GM12878 (cell line): ENCODE measurements at places on chromosomes 11 and 22. TPM values are rescaled to one million over a fixed set of nuclear protein-coding genes. Genes with fewer than 3 reads are reported as not detected.

Gene BACE1
- 0.29 and 0.62 TPM in 2 replicates for total RNA-seq

Gene ISX
- 0.21 and 0.45 TPM in 2 replicates for total RNA-seq

Gene OPCML
- not detected in 2 replicates for total RNA-seq

Gene MB
- 0.41 TPM in 1 of 2 replicates, not detected in the other for total RNA-seq

Gene RAB36
- total RNA-seq: 1.0 and 1.3 TPM in 2 replicates

Gene SERPIND1
- 0.11 and 0.38 TPM in 2 replicates for total RNA-seq

Gene CARD18
- total RNA-seq: not detected in 2 replicates

Gene PPFIBP2
- 45.2 and 52.5 TPM in 2 replicates for total RNA-seq

Gene MRGPRE
- total RNA-seq: not detected in 2 replicates

Gene FAT3
- 0.13 TPM in 1 of 2 replicates, not detected in the other for total RNA-seq

Gene TYR
- total RNA-seq: not detected in 2 replicates

Gene THOC5
- 40.9 and 44.9 TPM in 2 replicates for total RNA-seq

Gene HOATZ
- not detected in 2 replicates for total RNA-seq

Gene BRSK2
- 0.13 and 0.24 TPM in 2 replicates for total RNA-seq

Gene RHOG
- 128 and 137 TPM in 2 replicates for total RNA-seq

Gene C11orf16
- not detected in 2 replicates for total RNA-seq

Gene ETS1
- total RNA-seq: 106 and 112 TPM in 2 replicates

Gene OR52N4
- total RNA-seq: 0.37 and 0.41 TPM in 2 replicates

Gene TBC1D22A
- total RNA-seq: 44.7 and 45.5 TPM in 2 replicates

Gene BTG4
- total RNA-seq: not detected in 2 replicates

Gene BTBD18
- total RNA-seq: not detected in 2 replicates

Gene FOLR1
- total RNA-seq: not detected in 2 replicates

Gene MEI1
- 31.0 and 33.1 TPM in 2 replicates for total RNA-seq

Gene MUC6
- 0.03 and 0.19 TPM in 2 replicates for total RNA-seq

Gene SLC5A12
- not detected in 2 replicates for total RNA-seq

Gene NOX4
- not detected in 2 replicates for total RNA-seq

Gene OR8G1
- not detected in 2 replicates for total RNA-seq

Gene CDC42BPG
- total RNA-seq: 0.36 and 0.45 TPM in 2 replicates

Gene SCN4B
- total RNA-seq: 0.08 TPM in 1 of 2 replicates, not detected in the other

Gene SNX32
- total RNA-seq: 0.16 and 0.41 TPM in 2 replicates

Gene IL10RA
- 10.8 and 11.8 TPM in 2 replicates for total RNA-seq

Gene RASD2
- total RNA-seq: not detected in 2 replicates

Gene GGTLC2
- not detected in 2 replicates for total RNA-seq

Gene IL18
- 0.21 and 0.24 TPM in 2 replicates for total RNA-seq

Gene AIFM3
- total RNA-seq: 0.26 and 0.40 TPM in 2 replicates

Gene MYO18B
- 0.28 and 0.45 TPM in 2 replicates for total RNA-seq

Gene SLCO2B1
- total RNA-seq: 1.1 and 1.8 TPM in 2 replicates

Gene MYEOV
- 0.18 and 0.53 TPM in 2 replicates for total RNA-seq

Gene OR6A2
- total RNA-seq: not detected in 2 replicates

Gene F2
- 0.32 and 0.72 TPM in 2 replicates for total RNA-seq

Gene C22orf31
- total RNA-seq: not detected in 2 replicates

Gene BACE1-AS
- 3.7 and 4.7 TPM in 2 replicates for total RNA-seq

Gene FAM83F
- 0.03 and 0.05 TPM in 2 replicates for total RNA-seq

Gene DGAT2
- 19.5 and 21.0 TPM in 2 replicates for total RNA-seq

Gene MYH9
- 497 and 525 TPM in 2 replicates for total RNA-seq

Gene ZC3H12C
- total RNA-seq: 6.9 and 7.4 TPM in 2 replicates

Gene NCF4
- 65.6 and 66.5 TPM in 2 replicates for total RNA-seq

Gene MS4A3
- total RNA-seq: 0.13 TPM in 1 of 2 replicates, not detected in the other

Gene ANO1
- 0.13 and 0.38 TPM in 2 replicates for total RNA-seq
